ENCODE measurements at places on chromosomes 5 and 9.

GRCh38 chr5:10654566-10654965 is 90.7 kb downstream of the ANKRD33B start:
- DNase-seq: no peak

DNA sequence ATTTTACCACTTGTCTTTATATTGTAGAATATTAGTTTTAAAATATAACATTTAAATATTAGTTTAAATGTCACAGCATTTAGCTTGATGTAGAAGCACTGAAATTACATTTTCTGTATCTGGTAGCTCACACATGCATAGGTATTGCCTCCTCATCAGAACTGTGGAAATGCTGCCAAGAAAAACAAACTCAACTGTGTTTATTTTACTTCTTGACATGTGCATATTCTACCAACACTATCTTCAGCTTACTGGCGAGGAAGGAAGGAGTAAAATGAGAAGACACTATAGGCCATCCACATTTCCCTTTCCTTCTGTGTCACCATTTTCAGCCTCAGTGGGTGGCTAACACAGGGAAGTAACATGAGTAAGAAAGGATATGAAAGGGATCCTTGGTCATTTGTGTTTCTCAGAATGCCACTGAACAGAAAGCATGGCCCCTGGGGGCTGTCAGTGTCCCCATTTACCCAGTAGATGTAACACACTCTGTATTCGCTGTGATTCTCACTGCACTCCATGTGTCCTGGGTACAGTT is 81.0 kb upstream of the HTR4 start:
- no peak for DNase-seq

- DNase-seq: no peak
Measured at GRCh38 chr9:131887680-131888079, 147.8 kb upstream of the RAPGEF1 start.

DNA sequence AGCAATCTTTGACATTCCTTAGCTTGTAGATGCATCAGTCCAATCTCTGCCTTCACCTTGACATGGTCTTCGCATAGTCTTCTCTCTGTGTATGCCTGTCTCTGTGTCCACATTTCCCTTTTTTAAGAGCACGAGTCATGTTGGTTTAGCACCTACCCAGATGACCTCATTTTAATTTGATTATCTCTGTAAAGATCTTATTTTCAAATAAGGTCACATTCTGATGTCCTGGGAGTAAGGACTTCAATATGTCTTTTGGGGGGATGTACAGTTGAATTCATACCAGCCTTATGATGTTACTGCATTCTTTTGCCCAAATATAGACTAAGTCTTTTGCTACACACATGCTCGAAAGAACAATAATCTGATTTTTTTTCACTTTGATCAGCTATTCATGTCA is 6.9 kb downstream of the KCTD16 start:
- DNase-seq: no peak

GRCh38 chr9:21555911-21556310 is 73.8 kb upstream of the IFNE start:
- no peak for DNase-seq
